ENCODE measurements at places on chromosomes 1 and 21.

DNA sequence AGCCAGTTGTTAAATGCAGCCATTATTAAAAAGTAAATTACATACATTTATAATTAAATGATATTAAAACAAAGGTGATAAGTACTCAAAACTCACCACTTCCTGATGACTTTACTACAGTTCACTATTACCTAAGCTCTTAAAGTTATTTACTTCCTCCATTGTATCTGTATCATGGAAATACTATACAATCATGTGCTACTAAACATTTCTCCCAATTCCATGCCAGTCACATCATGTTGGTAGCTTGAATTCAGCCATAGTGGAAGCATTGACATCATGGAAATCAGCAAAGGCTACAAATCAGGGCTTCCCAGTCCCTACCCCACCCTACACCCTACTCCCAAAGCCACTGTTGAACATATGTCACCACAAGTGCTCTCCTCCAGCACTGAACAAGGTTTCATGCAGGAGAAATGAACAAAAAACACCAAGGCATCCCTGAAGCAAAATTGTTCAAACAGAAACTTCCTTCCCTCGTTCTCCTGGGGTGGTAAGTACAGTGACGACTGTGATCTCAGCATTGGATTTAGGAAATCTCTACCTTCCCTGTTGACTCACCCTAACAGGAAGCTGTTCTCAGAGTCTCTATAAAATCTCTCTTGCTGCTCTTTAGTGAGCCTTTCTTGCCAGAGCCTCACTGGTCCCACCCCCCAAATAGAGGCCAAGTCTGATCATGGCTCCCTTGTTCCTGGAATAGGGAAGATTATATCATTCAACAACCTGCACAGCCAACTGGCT is 12.7 kb downstream of the VSIG8 start:
- DNase-seq, result no peak

DNA sequence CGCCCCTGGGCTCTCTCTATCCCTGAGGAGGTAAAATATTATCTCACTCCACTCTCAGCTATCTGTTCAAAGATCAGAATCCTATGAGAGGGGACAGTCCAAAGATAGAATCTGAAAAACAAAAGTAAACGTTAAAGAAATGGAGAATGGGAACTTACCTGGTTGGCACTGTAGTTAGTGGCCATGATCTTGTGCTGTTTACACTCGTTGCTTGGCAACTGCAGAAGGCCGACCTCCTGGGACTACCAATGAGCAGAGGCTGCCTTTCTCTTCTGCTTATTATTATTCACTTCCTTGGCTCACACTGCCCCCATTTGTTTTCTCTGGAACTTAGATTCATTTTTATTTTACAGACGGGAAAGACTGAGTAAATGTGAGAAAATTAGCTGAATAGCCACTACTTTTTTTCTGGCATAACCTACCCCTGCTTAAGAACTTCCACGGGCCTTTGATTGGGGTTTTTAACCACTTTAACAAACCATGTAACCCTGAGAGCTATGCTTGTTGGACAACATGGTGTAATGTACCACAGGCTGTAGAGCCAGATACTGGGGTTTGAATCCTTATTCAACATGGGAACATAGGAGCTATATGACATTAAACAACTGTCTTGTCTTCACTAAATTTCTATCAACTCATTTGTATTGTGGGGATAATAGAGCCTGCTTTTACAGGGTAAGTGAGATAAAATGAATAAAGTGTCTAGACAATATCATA is at the start of gene CFAP126:
Gene CFAP126 (minus strand): TSS at position 193 of the 717 bp plus-strand sequence. CDS start 8 bp downstream, at position 185.
- no peak for DNase-seq

DNA sequence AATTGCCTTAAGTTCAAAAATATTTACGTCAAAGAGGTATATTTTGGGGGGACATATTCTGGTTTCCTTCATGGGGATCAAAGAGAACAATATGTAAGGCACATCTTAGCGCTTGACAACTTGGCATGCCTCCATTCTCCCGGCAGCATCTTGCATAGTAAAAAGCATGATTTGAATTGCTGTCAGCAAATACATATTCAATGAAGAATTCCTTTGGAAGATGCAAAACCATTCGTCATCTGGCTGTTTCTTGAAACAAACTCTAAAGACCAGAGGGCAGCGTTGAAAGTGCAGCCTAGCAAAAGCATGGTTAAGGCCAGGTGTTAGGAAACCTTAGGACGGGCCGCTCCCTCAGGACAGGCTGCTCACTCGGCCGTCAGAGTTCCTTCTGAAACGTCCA is 3.4 kb upstream of the PIK3CD start:
- DNase-seq, result no peak

- no peak for DNase-seq
These were observed 66.2 kb downstream of the GLIS1 start for GRCh38 chr1:53672785-53673184.

GRCh38 chr21:16137106-16137505 is 407.3 kb downstream of the USP25 start:
- no peak for DNase-seq

GRCh38 chr1:182752077-182752988 is 37.2 kb upstream of the NPL start:
- DNase-seq, result no peak

DNA sequence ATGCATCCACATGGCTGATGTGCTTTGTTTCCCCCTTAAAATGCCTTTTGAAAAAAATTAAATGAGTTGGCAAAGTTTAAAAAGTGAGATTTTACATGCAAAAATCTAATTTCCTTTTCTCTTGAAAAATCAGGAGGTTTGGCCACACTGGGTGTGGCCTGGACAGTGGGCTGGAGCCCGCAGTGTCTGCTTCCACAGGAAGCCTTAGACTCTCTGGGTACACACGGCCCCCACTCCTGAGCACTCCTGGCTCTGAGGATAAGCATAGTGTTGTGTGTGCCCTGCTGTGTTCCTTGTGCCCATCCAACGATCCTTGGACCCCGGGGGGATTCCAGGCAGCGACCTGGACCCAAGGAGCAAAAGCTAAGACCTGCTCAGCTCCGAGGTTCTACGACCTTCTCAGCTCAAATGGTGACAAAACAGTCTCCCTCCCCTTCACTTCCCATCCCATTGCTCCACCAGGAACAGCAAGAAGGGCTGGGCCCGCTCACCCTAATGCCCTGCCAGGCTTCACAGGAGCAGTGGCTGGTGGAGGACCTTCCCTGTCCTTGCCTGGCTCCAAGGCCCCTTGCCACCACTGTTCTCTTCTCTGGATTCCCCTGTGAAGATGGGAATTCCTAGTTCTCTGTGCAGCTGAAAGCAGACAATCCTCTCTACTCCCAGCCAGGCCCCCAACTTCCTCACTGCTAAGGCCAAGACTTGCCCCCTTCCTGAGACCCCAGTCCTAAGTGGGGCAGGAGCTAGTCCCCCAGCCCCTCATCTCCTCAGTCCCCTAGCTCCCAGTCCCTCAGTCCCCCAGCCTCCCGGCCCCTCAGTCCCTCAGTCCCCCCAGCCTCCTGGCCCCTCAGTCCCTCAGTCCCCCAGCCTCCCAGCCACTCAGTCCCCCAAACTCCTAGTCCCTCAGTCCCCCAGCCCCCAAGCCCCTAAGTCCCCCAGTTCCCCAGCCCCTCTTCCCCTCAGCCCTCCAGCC is 395.8 kb downstream of the PTPRU start:
- no peak for DNase-seq

DNA sequence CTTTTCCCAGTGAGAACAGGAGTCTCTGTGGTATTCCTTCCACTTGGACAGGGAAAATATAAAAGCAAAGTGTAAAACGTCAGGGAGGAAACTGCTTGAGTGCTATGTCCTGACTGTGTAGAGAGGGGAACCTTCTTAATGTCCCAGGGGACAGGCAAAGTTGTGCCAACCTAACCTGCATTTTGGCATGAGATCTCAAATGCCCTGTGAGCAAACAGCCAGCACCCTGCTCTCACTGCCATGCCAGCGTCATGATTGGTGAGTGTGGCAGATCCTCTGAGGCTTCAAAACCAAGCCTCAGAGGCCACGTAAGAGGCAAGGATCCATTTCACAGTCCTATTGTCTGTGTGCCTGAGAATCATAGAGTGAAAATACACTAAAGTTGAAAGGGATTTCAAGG is 49.7 kb upstream of the RAP1A start:
- DNase-seq, result no peak

- DNase-seq, result no peak
These were observed 23.4 kb downstream of the DSTYK start for GRCh38 chr1:205188098-205188497.

DNA sequence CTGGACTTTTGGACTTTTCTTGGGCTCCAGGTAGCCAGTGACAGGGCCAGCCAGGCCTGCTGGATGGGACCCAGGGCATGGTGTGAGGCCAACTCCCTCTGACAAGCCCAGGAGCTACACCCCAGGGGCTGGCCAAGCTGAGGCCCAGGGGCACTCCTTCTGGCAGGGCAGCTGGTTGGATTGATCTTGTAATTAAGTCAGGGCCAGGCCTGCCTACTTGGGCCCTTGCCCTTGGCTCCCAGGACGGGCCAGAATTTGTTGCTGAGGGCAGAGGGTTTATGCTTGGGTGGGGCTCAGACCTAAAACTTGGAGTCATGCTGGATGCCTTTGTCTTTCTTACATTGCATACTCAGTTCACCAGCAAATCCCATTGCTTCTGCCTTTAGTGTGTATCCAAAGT is 20.7 kb downstream of the KCNA2 start:
- DNase-seq, result no peak

- no peak for DNase-seq
These were observed 1.5 kb downstream of the STUM start for GRCh38 chr1:226549937-226550671.

DNA sequence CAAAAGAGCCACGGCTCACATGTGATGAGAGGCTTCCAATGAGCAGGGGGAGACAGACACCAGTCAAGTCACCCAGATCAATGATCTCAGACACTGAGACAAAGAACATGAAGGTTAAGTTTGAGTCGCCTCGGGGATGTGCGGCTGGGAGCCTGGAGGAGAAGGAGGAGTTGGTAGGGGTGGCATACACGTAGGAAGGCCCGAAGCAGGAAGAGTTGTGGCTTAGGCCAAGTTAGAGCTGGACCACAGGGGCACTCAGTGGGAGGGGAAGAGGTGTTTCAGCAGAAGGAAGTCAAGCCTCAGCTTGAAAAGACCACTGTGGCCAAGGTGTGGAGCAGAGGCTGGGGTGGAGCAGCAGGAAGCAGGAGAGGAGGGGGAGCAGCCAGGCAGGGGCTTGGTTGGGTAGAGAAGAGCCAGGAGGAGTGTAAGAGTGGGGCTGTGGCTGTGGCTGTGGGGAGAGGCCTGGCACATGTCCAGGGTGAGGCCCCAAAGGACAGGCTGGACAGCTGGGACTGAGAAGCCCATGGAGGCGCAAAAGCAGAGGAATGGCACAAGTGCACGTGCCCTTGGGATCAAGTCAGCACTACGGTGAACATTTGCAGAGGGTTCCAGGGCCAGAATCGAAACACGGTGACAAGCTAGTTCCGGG is 27.6 kb downstream of the CTNNBIP1 start:
- no peak for DNase-seq

DNA sequence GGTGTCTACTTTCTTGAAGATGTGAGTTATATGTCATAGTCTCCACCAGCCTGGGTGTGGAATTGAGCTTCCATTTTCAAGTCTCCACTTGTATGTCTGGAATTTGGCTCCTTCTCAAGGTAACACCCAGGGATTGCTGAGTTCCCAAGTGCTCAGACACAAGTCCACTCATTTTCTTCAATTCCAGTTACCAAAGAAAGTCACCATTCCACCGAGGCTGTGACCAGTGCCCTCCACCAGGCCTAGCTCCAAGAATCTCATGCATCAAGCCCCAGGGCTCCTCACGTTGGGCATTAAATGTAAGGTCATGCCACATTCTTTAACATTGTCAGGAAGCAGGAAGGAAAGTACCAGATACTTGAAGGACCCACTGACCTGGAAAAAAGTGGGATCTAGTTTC is 2.4 kb upstream of the RAB4A start:
- DNase-seq, result no peak

DNA sequence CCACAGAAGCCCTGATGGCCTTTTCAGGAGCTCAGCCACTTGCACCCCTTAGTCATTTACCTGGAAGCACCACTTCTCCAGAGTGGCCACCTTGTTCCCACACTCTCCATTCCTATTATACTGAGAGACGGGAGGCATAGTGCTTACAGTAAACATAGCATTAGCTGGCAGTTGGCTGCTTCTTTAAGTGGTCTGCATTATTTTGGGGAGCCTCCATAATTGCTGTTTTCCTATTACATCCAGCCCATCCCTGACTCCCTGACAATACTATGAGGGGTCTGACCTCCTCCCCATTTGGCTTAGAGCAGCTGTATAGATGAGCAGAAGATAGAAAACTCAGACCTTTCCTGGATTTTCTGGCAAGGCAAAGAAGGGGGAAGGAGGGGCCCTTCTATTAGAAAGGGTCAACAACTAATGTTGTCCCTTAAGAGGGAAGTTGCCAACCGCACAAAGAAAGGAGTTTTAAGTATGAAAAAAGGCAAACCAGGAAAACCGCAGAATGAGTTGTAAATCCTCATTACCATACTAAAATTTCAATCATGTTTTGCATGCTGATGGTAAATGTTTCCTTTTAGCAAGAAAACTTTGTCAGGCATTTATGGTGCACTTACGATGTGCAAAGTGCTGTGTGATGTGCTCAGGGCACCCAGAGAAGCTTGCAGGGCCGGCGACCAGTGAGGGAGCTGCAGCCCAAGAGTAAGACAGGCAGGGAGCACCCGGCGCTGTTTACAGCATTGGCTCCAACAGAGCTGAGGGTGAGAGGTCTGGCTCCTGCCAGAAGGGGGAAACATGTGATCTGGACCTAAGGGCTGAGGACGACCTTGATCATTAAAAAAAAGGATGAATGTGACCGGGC is 167.3 kb downstream of the ZZZ3 start:
- no peak for DNase-seq

DNA sequence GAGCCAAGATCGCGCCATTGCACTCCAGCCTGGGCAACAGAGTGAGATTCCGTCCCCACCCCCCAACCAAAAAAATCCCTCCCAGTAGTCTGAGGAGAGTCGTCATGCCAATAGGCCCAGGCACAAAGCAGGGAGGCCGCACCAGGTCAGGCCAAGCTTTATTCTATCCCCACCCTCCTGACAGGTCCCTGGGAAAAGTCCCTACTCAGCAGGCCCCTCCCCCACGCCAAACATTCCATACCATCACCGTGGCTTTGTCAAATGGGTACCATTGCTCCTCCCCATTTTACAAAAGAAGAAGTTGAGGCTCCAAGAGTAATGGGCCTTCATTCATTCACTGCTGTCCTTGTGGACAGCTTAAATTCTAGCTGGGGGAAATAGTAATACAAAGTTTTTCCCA is 5.3 kb downstream of the GPR3 start:
- DNase-seq, result no peak

Measured in activated gamma-delta T cell (primary cell).